ENCODE measurements at places on chromosomes 2 and 18.

DNA sequence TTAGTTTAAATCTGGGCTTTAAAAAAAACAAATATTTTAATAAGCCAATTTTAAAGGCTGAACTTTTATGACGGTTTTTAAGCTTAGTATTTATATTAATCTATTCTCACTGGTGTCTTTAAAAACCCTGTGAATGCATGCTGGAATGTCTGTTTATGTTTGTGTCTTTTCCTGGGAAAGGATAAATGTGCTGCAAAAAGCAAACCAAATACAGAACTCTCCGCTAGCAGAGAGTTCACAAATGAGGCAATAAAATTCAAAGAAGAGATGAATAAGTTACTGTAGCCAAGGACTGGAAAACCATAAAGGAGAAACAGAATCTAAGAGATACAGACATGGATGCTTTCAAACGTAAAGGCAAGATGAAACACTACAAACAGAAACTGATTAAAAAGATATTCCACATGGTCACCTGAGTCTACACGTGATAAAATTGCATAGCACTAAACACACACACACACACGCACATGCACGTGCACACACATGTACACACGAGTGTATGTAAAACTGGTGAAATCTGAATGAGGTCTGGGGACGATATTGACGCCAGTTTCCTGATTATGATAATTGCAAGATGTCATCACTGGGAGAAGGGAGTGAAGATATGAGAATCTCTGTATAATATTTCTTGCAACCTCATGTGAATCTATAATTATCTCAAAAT lies 4.5 kb downstream of the TWIST2 start:
- DNase-seq = no peak

- DNase-seq = no peak
Observed at GRCh38 chr18:1544016-1544415, 639.3 kb downstream of the ADCYAP1 start.

GRCh38 chr2:143950704-143951103 lies 569.2 kb downstream of the ZEB2 start:
- DNase-seq = peak; percentile 18

DNA sequence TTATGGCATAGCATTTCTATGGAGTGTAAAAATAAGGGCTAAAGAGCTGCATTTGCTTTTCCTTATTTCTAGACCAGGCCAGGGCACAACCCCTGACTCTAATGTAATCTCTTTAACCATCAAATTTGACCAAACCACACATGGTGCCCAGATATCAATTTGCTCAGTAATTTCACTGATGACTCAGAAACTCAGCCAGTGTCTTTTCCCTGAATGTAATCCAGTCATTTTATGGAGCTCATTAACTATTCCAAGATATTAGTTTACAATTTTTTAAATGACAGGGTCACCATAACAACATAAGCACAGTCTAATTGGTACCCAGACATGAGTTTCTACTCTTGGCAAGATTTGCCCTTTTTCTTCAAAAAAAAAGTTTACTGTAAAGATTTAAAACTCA lies 270.8 kb upstream of the AGAP1 start:
- no peak for DNase-seq

GRCh38 chr2:172420216-172420615 lies 7.2 kb upstream of the ITGA6 start:
- DNase-seq = no peak

DNA sequence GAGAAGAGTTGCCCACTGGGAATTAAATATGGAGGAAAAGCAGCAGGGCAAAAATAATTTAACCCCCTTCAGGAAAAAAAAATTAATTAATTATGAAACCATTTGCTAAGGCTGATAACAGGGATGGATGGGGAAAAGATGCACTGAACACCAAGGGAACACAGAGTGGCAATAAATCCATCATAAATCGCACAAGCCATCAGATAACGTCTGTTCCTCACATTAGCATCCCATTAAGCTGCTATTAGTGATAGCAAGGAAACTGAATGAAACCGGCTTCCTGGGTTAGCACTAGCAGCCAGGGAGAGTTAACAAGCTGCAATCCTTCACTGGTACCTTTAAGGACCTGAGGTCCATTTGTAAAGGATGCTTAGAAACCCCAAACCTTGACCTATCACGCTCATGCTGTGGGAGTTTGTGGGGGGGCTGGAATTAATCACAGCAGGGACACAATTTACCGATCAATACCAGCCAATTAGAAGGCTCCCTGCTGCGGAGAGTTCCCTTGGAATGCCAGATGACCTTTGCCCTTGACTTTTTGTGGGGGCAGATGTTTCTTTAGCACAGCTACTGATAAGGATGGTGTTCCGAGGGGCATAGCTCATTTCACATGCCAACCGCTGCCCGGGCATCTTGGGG lies 175.5 kb upstream of the KLF7 start:
- DNase-seq = no peak

- no peak for DNase-seq
Observed at GRCh38 chr2:96789245-96789617, 26.8 kb upstream of the CNNM3 start.

GRCh38 chr2:86216575-86217555 lies 17.6 kb downstream of the MRPL35 start:
- DNase-seq = no peak

DNA sequence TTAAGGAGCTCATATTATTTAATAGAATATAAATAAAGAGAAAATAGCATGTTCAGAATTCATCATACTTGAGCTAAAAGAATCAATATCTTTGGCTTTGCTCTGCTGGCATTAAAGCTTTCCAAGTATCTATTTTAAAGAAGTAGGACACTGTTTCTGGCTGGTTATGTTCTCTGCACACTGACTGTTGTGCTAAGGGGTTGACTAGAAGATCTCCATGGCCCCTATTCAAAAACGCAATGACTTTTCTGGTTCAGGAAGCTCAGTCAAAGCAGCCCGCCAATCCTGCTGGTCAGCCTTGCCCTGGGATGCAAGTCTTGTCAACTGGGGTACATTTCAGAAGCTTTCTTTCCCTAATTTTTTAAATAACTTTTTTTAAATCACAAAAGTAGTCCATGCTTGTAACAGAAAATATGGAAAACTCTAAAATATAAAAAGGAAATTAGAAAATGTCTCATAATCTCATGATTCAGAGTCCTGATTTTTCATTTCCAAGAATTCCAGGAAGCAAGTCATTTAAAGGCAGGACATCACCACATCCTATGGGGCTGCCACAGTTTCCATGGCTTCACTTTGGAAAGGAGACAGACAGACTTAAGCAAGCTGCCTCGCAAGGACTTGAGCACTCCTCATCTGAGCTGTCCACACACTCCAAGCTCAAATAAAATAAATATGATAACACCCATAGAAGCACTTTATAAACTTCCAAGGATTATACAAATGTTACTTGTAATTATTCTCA lies 195.1 kb downstream of the TXNL1 start:
- no peak for DNase-seq

- DNase-seq = no peak
Observed at GRCh38 chr2:48496849-48497248, 33.1 kb upstream of the STON1 start.

GRCh38 chr2:226063704-226064440 lies 664.4 kb downstream of the NYAP2 start:
- no peak for DNase-seq

- no peak for DNase-seq
Observed at GRCh38 chr2:197838579-197838978, 34.2 kb downstream of the PLCL1 start.

DNA sequence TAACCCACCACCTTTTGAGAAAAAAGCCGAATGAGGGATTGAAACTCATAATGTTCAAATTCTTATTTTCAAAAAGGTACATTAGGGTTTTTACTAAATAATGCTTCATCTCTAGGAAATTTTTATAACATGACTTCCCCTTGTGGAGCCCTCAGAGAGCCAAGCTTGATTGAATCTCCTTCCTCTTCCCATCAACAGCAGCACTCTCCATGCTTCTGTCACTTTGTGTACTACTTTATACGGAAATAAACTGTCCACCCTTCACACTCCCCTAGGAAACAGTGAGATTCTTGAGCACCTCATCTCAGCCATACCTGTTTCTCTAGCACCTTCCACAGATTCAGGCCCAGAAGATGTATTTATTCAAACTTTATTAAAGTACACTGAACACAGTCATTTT lies 51.8 kb downstream of the TFPI start:
- peak; percentile 10 for DNase-seq

DNA sequence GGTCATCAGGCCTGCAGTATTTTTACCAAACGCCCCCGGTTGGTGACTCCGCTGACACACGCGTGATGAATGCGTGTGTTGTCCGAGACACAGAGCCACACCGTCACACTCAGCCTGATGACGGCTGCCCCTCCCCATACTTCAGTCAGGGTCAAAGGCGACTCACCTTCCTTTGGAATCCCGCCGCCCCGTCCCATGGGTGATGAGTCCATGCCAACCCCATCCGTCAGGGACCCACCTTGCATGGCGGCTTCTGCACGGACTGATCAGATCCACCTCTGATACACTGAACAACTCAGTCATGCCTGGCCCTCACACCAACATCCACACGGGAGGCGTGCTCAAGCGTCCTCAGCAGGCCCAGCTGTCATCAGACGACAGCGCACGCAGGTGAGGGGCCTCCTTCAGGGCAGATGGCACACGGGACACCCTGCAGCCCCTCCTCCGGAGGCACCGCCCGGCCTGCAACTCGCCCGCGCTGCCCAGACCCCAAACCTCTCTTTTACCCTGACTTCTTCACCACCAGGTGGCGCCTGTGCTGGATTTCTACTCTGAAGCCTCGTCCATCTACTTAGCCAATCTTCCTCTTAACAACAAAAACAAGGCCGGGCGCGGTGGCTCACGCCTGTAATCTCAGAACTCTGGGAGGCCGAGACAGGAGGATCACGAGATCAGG lies 89.2 kb downstream of the ZNF516 start:
- DNase-seq = peak; percentile 67

DNA sequence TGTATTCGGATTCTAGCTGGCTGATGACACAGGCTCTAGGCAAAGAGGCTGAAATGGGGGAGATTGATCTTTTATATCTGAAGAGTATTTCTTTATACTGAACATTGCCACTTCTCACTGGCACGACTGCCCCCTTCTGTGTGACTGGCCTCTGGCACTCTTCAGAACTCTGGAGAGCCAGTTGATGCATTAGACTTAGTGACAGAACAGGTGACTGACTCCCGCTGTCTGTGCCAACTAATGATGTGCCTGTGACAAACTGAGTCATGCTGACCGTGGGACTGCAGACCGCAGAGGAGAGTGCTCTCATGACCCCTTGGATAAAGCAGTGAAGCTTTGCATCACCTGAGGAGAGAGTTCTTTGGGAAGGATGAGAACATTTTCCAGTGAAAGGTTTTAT lies 14.4 kb downstream of the MGAT5 start:
- DNase-seq = no peak

- no peak for DNase-seq
Observed at GRCh38 chr2:217994776-217995274, 8.0 kb downstream of the TNS1 start.

DNA sequence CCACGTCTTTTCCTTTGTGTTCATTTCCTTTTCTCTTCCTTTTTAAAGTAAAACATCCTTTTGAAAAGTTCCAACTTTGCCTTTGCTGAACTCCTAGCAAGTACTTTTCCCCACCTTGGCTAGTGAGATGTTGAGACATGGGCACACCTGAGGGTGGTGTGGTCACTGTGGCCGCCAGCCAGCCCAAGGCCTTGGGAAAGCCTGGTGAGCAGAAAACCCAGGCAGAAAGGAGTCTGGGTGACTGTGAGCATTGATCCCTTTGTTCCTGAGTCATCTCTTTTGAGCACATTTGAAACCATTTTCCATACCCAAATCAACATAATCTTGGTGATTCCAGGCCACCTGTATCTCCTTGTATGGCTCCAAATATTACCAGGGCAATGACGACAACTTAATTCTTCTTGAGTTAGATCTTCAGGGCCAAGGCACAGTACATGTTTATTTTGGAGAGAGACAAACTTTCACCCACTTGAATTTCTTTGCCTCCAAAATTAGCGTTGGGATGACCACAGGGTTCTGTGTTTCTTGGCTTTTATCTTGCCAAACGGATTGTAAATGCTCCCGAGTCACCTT lies 14.5 kb downstream of the EPAS1 start:
- no peak for DNase-seq

- no peak for DNase-seq
Observed at GRCh38 chr2:228105526-228106250, 75.8 kb downstream of the SPHKAP start.

Data from NCI-H69 (cell line).